ENCODE measurements at places on chromosomes 3 and 15. TPM values are rescaled to one million over a fixed set of nuclear protein-coding genes. Genes with fewer than 3 reads are reported as not detected.

GRCh38 chr3:58350627-58351013 lies 17.9 kb downstream of the PXK start:
- DNase-seq = no peak

DNA sequence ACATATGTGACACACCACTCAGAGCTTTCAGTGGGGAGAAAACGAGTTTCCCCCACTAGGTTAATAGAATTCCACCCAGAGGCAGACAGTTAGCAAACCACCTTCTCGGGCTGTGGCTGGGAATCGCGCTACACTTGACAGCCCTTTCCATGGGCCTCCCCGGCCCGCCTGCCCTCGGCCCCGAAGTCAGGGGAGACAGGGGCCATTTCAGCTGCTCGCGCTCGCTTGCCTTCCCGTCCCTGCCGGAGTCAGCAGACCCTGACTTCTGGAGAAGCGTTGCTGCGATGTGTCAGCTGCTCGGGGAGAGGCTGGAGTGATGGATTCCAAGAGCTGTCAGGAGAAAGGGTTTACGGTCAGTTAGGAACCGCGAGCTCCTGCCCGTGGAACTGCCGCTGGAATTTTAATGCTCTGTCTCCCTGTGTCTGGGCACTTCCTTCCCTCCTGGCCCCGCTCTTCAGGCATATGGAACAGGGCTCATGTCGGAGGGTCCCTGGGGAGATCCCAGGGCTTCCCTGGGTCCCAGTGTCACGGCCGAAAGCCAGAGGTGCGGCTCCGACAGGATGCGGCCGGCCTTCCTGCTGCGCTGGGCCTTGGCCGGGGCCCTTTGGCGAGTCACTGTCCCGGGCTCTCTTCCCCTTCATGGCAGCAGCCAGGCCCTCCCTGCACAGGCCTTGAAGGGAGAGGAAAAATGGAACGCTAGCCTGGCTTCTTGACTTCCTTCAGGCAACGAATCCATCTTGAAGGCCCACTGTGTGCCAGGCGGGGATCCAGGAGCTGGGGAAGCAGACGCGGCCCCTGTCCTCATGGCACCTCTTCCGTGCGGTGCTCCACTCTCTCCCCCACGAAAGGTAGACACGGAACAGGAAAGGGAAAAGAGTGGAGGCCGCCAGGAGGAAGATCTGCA lies 38.4 kb upstream of the VPS8 start:
- DNase-seq = no peak

The CYP1A2 gene
- not detected for total RNA-seq

The FOXB1 gene
- total RNA-seq = 10.8 TPM

DNA sequence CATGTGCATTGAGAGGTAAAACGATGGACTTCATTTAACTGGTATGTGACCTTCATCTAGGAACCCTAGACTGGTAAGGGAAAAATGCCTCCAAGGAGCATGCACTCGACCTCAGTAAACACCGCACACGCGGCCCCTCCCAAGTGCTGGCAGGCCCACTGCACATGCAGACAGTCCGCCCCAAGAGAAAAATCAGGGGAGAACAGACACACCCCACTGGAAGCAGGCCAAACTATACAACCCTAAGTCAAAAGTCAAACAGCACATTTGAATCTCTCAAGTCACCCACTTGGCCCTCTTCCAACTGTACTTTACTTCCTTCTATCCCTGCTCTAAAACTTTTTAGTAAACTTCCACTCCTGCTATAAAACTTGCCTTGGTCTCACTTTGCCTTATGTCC lies 250.1 kb upstream of the HES1 start:
- no peak for DNase-seq

DNA sequence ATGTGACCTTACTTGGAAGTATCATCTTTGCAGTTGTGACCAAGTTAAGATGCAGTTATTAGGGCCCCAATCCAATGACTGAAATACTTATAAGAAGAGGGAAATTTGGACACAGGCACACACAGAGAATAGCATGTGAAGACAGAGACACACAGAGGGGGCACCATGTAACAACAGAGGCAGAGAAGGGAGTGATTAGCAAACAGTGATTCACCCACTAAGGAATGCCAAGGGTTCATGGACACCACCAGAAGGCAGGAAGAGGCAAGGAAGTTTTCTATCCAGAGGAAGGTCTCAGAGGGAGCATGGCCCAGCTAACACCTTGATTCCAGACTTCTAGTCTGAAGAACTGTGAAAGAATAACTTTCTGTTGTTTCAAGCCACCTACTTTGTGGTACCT lies 25.0 kb downstream of the SIDT1 start:
- no peak for DNase-seq

Measured in WTC11 (cell line).